ENCODE measurements at places on chromosomes 2 and 18. TPM values are rescaled to one million over a fixed set of nuclear protein-coding genes. Genes with fewer than 3 reads are reported as not detected.

Gene ATG4B
- total RNA-seq, result 93.0 TPM

Gene CAPN13
- 11.8 TPM for total RNA-seq

GRCh38 chr2:58834404-58834803 lies 593.3 kb upstream of the FANCL start:
- DNase-seq, result peak; percentile 39

Gene SYT4
- total RNA-seq, result not detected

Gene UGT1A5
- total RNA-seq, result 7.1 TPM

Gene GREB1L
- 3.8 TPM for total RNA-seq

Gene ANKRD30BL
- total RNA-seq, result not detected

DNA sequence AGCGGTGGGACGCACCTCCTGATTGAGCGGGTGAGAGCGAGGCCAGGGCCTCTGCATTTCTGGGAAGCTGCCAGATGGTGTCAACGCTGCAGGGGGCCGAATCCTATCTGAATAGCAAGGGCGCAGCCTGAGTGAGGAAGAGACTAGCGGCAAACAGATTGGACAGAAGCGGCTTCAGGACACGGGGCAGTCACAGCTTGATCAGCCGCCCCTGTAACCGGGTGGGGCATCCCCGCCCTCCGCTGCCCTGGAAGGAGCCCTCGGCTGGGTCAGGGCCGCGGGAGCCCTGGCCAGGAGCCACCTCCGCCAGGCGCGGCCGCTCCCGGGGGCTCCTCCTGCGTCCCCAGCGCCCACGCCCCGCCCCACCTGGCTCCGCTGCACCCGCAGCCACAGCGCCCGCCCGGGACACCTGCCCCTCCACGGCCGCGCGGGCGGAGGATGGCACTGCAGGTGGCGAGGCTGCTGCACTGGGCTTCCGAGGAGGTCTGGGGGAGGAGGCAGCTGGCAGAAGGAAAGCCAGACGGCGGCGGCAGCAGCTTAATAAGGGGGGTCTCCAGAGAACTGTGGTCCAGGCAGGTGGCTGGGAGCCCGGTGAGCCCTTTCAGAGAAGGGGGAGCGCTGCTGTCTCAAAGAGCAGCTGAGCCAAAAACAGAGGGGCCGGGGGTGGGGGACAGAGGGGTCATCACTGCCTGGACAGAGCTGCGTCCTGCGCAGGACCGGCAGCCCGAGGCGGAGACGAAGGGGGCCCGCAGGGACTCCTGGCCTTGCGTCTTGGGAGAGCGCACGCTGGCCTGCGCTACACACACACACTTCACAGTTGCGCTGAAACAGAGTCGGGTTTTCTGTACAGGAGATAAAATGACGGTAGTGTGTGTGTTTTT lies 18.8 kb upstream of the SOX11 start:
- no peak for DNase-seq

Gene CD226
- 0.85 TPM for total RNA-seq

DNA sequence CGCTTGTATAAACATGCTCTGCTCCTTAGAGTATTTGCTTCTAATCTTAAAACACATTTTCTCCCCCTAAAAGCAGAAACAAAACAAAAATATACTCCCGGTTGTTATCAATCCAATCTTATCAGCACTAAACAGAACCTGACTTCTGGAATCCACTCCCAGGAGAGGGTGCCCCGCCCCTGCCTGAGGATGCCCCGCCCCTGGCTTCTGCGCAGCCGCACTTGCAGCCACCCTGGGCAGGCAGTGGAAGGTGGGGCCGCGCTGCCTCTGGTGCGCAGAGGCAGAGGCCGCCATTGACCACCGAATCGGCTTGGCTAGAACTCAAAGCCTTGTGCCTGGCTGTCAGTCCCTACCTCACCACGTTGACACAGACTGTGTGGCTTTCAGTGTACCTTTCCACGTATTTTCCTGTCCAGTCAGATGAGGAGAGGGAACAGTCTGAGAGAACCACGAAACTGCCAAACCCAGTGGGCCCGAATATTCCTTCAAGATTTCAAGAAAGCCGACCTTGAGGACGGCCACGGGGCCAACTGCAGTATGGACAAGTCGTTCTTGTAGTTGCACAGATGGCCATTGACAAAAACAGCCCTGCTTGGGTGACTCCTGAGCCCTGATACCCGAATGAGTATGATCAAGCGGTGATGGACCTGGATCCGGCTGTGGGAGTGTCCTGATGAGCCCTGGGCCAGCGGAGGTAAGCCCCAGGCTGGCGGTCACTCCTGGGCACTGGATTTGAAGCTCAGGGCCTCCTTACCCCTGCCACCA lies 46.2 kb upstream of the ARHGAP28 start:
- DNase-seq, result no peak
